Stimulated activated CD4-positive, alpha-beta T cell treated with anti-CD3 and anti-CD28 coated beads, Interleukin-1b, Interleukin-23, amount 100 ng/mL, for 1 hour (primary cell): ENCODE measurements at places on chromosomes 16 and 17.

- DNase-seq: peak; percentile 28
These were observed 12.7 kb upstream of the HASPIN start for GRCh38 chr17:3710951-3711383.

GRCh38 chr17:82019690-82020571 is 2.7 kb downstream of the CENPX start:
- DNase-seq: no peak

GRCh38 chr17:77724876-77725615 is 233.5 kb upstream of the TNRC6C start:
- no peak for DNase-seq

DNA sequence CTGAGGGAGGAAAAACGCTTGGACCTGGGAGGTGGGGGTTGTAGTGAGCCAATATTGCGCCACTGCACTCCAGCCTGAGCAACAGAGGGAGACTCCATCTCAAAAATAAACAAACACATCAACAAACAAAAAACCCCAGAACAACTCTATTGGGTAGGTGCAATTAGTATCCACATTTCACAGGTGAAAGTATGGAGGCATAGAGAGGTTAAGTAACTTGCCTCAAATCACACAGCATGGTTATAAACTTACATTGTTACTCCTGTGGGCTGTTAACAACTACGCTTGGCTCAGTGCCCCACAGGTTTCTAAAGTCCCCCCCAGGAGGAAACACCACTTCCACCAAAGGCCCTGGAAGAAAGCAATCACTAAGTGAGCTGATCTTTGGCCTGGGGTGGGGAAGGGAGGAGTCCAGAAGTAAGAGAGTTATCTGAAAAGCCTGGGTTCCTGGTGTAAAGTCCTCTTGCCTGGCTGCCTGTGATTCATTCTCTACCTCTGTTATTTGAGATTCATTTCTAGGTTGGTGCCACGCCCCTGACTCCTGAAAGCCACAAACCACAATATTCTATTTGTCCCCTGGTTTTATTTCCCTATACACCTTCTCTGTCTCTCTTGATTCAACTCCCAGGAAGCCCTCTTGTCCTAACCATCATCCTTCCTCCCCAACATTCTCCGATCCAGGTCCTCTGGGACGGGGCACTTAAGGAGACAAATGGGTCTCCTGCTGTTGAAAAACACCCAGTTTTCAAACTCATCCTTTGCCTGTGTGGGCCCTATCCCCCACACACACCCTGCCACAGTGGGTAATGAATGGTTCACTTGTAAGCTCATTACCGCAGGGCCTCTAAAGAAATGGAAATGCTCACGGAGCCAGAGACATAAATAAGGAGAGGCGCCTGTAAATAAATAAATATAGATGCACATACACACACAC is 195.4 kb downstream of the XYLT1 start:
- no peak for DNase-seq

GRCh38 chr17:79970576-79971068 is 65.0 kb downstream of the TBC1D16 start:
- DNase-seq: no peak

GRCh38 chr16:67399749-67400704 is 6.7 kb upstream of the TPPP3 start:
- DNase-seq: no peak

- DNase-seq: no peak
These were observed 54.6 kb downstream of the MARCHF10 start for GRCh38 chr17:62753562-62753961.

- DNase-seq: no peak
These were observed 215.6 kb downstream of the TMEM114 start for GRCh38 chr16:8374586-8375231.

DNA sequence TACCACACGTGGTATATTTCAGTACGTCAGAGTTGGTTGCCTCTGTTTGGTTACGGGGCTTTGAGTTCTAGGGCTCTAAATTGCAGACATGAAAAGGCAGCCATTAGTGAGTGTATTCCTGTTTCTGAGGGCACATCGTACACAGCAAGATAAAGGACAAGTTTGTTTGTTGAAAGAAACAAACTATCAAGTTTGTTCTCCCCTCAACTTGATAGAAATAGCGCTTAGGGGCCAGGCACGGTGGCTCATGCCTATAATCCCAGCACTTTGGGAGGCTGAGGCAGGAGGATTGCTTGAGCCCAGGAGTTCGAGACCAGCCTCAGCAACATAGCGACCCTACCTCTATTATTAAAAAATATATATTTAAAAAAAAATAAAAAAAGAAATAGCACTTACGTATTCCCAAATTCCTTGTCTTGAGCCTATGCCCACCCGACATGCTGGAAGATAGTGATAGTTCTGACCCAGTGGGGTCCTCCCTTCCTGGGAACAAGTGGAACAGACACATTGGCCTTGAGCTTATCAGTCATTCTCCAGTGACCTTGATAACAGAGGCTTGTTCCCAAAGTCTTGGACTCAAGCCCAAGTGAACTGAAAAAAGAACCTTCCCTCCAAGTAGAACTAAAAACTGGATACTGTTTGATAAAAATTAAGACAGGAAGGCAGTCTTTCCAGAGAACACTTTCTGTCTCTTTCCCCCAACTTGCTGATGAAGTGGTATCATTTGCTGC is 139.9 kb upstream of the CACNG3 start:
- no peak for DNase-seq

DNA sequence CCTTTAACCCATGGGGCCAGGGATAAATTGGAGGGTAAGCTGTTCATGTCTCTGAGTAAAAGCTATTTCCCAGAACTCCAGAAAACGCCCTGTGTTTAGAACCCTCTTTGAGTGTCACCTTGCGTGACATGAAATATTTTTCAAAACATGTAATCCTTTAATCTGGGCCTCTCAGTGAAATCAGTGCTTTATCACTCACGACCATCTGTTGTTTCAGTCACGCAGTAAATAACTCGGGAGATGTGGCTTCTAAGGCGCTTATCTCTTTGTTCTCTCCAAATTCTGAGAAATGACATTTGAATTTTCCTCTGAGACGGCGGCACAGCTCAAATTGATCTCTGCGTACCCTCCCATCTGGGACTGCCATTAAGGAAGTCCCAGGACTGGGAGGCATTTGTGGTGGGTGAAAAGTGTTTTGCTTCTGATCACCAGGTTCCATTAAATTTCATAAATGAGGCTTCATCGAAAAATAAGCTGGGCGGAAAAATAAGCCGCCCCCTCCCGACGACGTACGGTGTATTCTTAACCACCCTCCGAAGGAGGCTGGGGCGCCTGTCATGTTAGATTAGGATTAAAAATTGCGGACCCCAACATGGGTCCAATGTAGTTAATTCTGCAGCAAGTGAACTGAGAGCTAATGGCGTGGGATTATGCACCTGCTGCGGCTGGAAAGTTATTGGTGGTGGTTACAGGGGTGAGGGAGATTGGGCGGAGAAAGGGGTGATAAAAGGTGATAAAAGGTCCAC is 12.7 kb downstream of the WFDC1 start:
- no peak for DNase-seq
